ENCODE measurements at places on chromosomes 1 and 21.

GRCh38 chr1:69076631-69077030, 491.1 kb upstream of the LRRC7 start:
- no peak for DNase-seq

DNA sequence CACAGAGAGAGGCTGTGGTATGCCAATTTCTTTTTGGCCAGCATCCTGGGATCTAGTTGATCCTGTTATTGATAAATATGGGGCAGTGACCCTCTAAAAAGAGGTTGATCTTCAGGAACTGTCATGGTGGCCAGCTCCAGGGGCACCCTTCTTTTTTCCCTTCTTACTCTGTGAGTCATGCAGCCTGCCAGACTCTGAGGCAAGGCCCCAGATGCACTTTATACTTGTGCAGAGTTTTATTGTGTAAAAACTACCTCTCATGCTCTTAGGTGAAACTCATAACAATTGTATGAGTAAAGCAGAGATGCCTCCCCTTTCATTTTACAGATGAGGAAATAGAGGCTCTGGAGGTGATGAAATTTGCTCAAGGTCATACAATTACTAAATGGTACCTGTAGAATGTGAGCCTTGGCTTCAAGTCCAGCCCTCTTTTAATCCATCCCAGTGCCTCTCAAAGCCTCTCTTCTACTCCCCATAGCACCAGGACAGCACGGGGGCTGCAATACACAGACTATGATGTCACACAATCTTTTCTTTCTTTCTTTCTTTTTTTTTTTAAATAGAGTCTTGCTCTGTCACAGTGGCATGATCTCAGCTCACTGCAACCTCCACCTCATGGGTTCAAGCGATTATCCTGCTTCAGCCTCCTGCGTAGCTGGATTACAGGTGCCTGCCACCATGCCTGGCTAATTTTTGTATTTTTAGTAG, 387.8 kb downstream of the KCNH1 start:
- no peak for DNase-seq

- DNase-seq, result no peak
Observed at GRCh38 chr1:24323281-24323680, 4.1 kb downstream of the GRHL3 start.

DNA sequence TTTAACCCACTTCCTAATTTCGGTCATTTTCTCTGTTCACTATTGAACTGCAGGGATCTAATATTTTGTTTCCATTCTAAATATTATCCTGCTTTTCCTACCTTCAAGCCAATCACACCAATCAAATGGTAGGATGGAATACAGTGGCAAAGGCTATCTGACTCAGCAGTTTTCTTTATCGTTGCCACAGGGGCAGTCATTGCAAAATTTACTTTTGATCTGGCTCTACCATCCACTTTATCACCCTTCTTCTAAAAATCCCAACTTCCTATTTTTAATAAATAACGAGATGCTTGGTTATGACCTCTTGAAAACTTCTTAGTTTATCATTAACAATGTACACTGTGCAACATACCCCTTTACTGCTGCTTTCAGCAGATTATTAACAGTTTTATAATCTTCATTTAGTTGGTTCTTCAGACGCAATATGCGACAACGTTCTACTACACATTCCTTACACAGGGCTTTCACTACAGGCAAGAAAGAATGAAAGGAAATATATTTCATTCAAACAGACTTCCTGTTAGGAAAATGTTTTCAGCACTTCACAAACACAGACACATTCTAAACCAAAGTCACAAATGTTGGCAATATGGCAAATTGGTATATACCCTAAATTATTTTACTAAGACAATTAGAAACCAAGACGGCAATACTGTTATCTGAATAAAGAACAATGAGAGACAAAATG, 52.3 kb upstream of the RAP1GAP start:
- no peak for DNase-seq

GRCh38 chr1:160403244-160403643, 2.9 kb downstream of the VANGL2 start:
- DNase-seq, result no peak

- peak; percentile 89 for DNase-seq
Observed at GRCh38 chr1:42529724-42530181, 66.7 kb downstream of the CCDC30 start.

Data from Daoy (cell line).